Memory B cell (primary cell): ENCODE measurements at places on chromosomes 5 and 9.

DNA sequence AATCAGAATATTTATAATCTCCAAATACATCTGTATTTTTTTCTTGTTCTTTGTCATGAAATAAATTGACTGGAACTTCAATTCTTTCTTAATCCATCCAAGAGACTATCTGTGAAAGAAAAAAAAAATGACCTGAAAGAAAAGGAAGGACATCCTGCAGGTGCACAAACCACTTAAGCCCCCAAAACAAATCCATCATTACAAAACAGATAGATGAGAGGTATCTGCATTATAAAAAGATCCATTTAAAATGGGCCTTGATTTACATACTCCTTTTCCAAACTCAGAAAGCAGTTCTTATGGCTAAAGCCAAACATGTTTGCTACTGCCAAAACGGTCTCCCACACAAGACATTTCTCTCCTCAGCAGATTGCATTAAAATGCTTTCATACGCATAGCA is 85.5 kb downstream of the ELAVL2 start:
- DNase-seq: no peak

DNA sequence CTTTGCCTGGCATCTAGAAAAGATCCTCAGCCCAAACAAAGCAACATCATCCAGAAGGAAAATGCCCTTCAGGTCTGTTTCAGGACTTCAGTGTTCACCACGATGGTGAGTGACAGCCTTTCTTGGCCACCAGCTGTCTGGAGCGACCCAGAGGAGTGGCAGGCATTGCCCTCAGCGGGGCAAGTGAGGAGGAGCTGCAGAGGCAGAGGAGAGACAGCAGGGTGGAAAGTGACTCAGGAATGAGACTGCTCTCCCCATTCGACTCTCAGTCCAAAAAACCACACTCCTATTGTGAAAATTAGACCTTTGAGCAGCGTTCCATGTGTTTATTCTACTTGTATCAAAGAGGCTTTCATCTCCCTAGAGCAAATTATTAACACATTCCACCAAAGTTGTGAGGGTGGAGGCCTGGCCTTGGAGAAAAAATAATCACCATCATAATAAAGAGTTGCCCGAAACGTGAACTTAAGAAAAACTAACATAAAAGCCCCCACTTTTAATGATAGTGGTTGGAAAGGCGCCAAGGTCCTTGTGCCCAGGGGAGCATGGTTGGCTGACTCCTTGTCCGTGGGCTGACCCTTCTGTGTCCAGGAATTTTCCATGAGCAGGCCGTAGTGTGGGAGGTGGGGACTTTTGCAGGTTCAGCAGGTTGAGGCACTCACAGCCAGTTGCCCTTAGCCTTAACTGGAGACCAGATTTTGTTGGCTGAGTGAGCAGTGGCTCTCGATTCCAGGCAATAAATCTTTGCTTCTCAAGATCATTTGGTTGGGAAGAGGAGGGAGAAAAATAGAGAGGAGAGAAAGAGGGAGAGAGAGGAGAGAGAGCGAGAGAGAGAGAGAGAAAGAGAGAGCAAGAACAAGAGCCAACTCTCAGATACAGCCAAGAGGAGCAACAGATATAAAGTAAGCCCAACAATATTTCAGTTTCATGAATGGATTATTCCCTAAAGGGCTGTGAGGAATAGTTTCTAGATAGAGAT is 125.9 kb upstream of the ANKRD55 start:
- DNase-seq: no peak

DNA sequence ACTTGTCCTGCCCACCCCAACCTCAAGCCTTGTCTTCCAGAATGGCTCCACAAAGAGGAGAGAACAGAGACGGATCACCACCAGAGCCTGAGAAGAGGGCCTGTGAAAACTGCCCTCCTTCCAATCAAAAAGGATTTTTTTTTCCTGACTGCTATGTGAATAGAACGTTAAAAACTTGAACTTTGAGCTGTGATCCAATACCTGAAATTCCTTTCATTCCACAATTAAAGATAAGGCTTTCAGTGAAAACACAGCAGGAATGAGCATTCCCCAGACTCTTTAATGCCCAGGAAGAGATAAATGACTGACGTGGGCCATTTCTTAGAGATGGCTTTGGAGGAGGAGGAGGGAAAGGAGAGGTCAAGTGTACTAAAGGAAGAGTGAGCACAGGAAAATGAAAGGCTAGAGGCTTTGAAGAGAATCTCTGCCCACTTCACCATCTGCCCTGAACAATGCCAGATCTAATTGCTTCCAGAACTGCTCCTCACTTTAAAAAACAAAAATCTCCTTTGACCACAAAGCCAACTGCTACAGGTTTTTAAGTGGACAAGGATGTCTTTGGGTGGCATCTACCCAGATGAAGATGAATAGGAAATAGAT is 177.9 kb upstream of the MAP3K1 start:
- DNase-seq: no peak

- DNase-seq: no peak
Measured at GRCh38 chr5:57499262-57500050, 16.8 kb upstream of the ACTBL2 start.

GRCh38 chr5:60978968-60979367 is 34.0 kb downstream of the NDUFAF2 start:
- DNase-seq: no peak

DNA sequence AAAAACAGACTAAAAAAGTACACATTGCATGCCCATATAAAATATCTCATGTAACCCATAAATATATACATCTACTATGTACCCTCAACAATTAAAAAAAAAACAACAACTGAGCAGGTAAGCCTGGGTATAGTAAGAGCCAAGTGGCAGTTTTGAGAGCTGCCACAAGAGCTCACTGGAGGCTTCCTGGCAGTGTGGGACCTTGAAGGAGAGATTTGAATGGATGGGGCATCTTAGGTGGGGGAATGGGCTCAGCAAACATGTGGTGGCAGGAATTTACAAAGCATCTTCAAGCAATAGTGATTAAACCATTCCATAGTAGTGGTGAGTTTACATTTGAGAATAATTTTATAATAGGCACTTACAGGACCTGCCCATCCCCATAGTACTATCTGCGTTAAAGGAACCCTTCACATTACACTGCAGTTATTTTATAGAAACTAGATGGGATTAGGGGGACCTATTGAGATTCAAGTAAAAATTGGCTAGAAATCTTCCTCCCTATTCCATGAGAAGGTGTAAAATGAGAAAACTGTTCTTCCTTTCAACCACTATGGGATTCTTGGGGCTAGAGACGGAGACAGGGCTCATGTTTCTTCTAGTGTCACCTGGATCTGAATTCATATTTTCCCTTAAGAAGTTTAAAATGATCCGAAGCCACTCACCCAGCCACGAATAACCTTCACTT is 6.9 kb downstream of the MEGF10 start:
- DNase-seq: no peak

- no peak for DNase-seq
Measured at GRCh38 chr9:32177396-32177795, 207.0 kb upstream of the ACO1 start.

GRCh38 chr9:5909976-5910375 is 19.3 kb downstream of the MLANA start:
- DNase-seq: no peak

DNA sequence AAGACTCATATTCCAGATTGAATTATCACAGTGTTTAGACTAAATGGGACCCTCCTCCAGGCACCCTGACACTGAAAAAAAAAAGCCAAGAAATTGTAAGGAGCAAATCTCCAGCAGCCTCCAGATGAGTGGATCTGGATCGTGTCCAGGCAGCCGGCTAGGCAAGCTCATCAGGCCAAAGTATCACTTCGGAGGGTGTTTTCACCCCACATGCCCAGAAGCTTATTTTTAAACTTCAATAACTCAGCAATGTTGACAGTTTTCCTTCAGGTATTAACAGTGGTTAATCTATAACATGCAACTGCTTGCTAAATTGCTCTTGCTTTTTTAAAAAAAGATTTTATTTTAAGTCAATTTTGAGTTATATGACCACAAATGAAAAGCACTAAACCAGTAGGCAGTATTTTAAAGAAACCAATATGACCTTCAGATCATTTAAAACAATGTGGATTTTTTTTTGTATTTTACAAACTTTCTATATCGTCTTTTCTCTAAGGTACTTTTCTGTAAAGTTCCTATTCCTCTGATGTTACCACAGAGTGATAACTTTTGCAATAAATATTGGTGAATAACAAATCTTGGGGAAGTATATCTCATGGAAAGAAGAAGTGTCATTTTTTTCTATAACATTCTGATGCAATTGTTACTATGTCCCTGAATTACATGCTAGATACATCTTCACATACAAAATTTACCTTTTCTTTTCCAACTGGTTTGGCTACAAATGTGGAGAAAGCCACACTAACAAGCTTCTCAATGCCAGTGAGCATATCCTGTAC is 30.7 kb downstream of the ACOT12 start:
- DNase-seq: no peak

GRCh38 chr9:129331772-129332500 is 153.9 kb upstream of the IER5L start:
- no peak for DNase-seq

DNA sequence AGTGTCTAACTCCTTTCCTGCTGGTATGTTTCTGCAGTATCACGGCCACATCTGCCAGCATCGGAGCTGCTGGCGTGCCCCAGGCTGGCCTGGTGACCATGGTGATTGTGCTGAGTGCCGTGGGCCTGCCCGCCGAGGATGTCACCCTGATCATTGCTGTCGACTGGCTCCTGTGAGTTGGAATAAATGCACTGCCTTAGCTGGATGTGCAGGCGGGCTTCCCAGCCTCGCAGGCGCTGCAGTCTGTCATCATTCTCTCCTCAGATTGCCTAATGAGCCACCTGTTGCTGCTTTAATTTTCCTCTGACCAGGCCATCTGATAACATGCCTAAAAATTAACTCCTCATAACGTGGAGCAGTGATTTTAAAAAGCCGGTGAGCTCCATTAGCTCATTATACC is 79.1 kb upstream of the PLPP6 start:
- DNase-seq: no peak

DNA sequence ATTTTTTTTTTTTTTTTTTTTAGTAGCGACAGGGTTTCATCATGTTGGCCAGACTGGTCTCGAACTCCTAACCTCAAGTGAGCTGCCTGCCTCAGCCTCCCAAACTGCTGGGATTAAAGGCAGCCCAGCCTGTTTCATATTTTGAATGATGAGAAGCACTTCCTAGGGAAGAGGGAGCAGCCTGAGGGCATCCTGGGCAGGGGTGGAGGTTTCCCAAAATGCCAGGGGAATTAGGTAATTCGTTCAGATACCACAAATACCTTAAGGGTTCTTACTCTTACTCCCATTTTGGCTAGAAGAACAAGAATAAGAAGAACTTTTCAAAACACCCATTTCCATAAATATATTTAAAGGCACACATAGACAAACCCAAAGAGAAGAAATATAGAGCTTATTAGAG is 29.5 kb upstream of the RAPGEF1 start:
- DNase-seq: no peak

DNA sequence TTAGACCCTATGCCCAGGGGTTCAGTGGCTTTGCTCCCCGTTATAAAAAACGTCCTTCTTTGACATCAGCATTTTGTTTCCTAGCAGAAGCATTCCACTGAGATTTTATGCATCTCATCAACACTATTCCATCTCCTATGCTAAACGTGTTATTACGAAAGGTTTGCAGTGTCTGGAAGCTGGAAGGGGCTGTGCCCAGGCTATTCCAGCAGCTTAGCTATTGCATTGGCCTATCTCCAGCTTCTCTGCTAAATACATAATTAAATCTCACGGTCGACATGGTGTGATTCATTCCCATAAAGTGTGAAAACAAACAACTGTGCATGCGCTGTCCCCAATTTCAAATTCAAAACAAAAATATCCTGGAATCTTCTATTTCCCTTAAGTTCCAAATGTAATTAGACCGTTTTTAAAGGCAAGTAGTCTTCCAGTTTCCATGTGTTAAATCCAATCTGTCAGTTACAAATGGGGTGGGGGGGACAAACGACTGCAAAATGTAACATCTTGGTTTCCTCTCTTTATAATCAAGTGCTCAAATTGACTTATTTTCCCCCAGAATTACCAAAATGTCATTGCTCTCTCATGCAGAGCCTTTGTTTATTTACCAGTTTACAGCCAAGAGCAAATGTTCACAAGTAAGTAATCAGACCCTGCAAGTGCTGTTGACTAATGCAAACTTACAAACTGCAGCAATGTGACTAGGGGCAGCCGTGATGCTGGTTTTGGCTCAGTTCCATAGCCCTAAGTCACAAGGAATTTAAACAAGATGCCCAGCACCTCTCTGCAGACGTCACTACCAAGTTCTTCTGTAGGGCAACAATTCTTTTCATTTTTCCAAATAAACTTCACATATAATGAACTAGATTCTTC is 212.3 kb upstream of the RORB start:
- DNase-seq: no peak

DNA sequence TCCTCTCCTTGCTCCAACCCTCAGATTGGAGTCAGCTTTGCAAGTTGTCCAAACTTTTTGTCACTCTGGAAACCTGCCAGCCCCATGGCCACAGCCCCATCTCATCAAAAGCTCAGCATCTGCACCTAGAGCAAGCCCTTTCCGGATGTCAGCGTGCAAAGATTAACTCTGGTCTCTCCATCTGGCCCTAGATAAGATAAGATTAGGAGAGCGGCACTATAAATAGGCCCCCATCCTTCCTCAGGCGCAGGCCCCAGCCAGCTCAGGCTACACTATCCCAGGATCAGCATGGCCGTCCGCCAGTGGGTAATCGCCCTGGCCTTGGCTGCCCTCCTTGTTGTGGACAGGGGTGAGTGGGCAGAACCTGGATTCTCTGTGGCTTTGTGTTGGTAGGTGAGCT is at the start of gene SPINK4:
TSS of gene SPINK4 (plus strand) at position 247 of the 400 bp plus-strand sequence. CDS start at position 289, 42 bp downstream.
- no peak for DNase-seq

DNA sequence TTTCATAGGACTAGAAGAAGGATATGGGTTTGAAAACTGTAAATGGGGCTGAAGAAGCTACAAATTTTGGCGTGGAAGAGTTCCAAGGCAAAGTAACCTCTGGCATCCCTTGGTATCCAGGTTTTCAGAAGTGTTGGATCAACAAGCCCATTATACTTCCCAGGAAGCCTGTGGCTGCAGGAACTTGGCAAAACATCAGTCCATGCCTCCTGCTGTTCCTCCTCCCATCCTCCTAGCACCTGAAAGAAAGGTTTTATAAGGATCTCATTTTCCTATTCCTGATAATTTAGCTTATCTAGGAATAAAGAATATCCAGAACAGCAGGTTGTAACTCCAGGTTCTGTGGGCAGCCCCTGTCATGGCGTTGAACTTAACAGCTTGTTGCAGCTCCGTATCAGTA is 72.5 kb upstream of the LPAR1 start:
- no peak for DNase-seq

DNA sequence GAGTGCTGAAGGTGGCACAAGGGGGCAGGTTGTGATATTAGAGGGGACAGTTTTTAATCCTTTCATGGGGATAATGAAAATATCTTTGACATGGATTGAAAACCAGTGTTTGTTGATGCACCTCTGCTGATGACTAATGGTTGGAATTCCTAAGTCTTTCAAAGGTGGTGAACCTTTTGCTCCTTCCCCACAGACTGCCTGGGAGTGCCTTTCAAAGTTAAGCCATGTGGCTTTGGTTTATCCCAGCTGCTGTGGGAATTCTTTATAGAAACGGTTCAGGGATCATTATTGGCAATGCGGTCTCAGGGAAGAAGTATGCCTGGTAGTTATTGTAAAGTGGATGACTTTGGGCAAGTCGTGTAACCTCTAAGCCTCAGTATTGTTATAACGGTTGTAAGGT is 45.7 kb downstream of the PIP5K1B start:
- DNase-seq: no peak
